ENCODE measurements at places on chromosomes 2 and 18.

GRCh38 chr2:47899915-47900816, 6.1 kb downstream of the FBXO11 start:
- no peak for DNase-seq

- DNase-seq = no peak
Measured at GRCh38 chr2:206361407-206362045, 81.8 kb upstream of the ADAM23 start.

DNA sequence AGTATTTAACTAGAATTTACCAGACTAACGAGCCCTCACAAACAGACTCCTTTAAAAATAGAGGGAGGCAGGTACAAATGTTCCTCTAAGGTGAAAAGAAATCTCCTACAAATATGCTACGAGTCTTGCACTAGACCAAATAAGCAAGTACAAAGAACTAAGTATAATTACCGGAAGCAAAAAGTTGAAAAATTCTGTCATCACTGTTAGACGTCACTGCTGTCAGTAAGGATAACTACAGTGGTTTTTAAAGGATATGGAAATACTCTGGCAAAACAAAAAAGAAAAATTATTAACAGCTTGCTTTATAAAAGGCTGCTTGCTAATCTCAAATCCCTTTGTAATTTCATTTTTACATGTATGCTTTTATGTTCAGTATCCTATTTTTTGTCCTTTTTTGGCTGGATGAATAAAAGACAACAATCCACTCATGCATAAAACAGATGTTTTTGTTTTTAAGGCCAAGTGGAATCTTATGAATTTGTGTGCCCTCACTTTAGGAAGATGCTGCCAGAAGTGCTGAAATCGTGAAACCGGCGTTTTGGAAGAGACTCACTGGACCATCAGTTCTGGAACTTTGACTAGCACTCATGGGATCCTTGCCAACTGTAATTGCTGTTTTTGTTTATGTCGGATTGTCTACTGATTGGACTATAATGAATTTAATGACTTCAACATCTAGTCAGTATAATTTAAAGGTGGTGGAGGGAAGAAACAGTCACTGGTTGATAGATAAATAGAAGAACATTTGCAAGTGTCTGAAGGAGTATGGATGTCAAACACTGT, 6.7 kb downstream of the ZNF521 start:
- DNase-seq = no peak

GRCh38 chr2:27954771-27955383, 64.3 kb downstream of the BABAM2 start:
- no peak for DNase-seq

- no peak for DNase-seq
Measured at GRCh38 chr2:57869758-57870344, 176.8 kb upstream of the VRK2 start.

DNA sequence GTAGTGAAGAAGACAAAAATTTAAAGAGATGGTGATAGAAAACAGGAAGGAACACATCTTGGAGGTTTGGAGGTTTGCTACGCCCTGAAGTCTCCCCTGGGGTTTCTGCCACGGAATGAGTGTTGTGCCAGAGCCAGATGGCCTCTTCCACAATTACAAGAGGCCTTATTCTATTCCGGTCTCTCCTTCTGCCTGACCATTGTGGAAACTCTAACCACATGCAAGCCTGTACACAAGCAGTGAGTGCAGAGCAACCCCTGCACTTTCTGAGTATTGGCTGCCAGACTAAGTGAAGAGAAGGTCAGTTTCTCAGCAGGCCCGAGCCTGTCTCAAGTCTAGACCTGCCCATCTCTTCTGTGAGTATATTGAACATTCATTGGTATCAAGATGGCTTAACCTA, 22.7 kb upstream of the MYO1B start:
- no peak for DNase-seq

DNA sequence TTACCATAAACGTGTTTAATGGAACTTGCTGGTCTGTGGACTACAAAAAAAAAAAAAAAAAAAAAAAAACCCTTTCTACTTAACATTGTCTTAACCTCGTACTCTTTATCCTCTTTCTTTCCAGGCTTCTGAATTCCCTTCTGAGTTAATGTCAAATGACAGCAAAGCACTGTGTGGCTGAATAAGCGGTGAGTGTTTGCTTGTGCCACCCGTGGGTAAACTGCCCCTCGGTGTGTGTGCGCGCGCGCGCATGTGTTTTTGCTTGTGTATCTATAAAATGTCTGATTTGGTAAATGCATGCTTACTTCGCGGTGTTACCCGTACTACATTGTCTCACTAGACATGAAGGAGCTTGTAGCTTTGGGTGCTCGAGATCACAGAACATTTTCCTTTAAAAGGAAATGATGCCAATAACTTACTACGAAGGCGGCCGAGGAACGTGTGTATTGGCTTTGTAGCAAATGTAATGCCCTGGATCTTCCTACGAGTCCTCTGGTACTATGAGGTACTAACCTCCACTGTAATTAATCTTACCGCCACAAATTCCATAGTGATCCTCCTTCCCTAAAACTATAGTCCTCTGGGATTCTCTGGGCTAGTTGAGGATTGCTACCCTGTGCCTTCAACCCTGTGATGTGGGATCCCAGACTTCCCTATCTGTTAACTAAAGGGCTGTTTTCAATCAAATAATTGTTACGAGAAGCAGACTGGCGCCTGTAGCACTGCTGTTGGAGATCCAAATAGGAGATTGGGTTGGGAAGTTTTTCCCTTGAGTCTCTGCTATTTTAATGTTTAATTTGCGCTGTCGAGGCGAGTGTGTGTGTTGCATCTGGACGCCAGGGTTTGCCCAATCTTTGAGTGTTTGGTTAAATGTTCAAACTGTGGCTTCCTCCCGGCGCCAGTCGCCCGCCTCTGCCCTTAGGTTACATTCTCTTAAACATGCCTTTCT, 1.1 kb downstream of the ID2 start:
- no peak for DNase-seq

- DNase-seq = no peak
Measured at GRCh38 chr2:142104134-142104758, 26.6 kb downstream of the LRP1B start.

GRCh38 chr2:241354668-241355658, 1.1 kb upstream of the FARP2 start:
- DNase-seq = peak; percentile 57

DNA sequence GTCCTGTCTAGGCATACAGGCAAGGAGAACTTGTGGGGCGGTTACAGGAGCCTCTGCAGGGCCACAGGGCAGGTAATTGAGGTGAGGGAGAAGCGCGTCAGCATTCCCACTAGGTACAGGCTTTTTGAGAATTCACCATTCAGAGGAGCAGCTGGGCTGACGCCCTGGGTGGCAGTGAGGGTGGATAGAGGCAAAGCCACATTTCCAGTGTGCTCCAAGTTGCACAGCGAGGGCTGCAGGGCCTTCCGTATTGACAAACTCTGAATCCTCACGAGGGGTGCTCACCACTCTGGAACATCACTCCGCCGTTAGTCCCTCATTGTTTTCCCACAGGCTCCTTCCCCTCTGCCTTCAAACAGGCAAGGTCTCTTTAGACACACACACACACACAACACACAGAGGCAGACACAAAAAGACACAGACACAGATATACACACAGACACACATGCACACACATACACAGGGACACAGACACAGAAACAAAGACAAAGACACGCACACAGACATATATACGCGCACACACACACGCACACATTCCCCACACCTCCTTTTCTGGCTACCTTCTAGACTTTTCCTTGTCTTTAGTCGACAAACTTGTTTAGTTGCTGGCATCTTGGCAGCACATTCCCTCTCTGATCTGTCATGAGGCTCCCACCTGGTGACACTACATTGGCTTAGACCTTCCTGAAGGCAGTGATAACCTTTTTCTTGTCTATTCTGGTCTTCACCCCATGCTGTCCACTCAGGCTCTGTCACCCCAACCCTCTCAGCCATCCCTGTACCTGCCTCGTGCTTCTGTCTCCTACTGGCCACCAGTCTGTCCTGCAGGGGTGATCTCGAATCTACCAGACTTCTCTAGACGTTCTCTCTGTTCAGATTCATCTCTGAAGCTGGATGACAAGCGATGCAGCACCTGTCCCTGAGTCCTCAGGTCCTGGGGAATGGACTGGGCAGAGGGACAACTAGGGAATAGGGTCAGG, 136.8 kb downstream of the ALPK2 start:
- no peak for DNase-seq

DNA sequence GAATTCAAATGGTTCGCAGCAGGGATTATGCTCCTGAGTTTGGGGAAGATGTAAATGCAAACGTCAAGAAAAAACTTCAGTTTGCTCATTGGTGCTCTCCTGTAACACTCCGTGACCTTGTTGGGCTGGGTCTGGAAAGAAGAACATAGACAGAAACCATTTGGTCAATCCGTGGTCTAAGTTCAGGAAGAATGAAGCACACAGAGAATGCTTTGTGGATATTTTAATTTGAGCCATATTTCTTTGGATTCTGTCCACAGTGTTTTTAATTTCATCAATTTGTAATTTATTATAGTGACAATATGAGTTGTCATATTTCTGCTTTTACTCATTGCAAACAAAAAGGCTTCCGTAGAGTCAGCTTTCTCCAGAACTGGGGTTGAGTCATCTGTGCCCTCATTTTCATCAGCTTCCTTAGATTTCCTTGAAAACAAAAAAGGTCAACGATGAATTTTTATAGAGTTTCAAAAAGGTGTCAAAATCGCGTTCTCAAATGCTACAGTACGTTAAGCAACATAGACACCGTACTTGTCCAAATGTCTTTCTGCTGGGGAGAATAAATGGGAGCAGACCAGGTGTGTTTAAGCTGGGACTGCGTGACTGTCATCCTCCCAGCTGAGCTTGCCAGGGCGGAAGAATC, 606.4 kb downstream of the RNF144A start:
- no peak for DNase-seq

- DNase-seq = peak; percentile 71
Measured at GRCh38 chr2:64989126-64989981, at the start of gene SLC1A4. Gene SLC1A4 (plus strand): TSS chr2:64989399. CDS start chr2:64989644, 245 bp downstream.

DNA sequence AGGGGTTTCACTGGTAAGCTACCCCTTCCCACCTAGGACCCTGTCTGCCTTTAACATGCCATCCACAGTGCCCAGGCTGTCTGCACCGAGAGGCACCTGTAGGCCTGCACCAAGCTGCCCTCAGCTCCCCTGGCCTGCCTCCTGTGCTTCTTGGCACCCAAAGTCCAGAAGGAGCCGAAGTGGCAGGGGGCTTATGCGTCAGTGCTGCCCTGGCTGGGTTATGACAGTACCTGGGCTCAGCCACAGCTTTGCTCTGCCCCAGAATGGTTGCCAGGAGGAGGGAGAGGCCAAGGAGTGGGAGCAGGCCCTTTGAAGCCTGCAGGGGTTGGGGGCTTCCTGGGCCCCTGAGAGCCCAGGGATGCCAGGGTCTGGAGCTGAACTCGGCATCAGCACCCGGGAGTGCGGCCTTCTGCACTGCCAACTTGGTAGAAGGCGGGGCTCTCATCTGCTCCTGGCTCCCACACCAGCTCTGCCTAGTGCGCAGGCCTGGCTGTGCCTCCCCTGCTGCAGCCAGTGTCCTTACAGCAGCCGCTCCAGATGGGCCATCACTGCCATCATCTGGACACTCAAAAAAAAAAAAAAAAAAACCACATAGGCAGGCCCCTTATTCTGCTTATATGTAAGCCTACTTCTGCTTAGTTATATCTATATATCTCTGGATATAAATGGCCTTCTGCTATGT, 155.4 kb downstream of the THSD7B start:
- DNase-seq = no peak

- DNase-seq = peak; percentile 71
Measured at GRCh38 chr18:44679056-44679913, 1.4 kb upstream of the SETBP1 start.

- no peak for DNase-seq
Measured at GRCh38 chr2:159362816-159363251, 76.3 kb upstream of the WDSUB1 start.

DNA sequence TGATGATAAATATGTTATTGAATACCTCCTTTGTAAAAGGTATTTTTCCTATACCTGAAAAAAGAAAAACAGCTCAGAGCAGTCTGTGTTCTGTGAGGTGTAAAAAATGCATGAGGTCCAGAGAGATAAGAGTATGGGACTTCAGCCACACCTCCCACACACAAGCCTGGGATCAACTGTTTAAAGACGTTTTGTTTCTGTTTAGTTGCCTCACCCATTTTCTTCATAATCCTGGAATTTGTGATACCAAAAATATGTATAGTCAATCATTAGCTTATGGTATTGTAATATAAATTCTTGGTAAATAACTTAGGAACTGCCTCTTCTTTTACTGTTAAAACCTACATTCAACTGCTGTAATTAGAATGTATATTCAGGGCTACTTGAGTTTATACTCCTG, 1322.9 kb upstream of the TMEFF2 start:
- DNase-seq = no peak

DNA sequence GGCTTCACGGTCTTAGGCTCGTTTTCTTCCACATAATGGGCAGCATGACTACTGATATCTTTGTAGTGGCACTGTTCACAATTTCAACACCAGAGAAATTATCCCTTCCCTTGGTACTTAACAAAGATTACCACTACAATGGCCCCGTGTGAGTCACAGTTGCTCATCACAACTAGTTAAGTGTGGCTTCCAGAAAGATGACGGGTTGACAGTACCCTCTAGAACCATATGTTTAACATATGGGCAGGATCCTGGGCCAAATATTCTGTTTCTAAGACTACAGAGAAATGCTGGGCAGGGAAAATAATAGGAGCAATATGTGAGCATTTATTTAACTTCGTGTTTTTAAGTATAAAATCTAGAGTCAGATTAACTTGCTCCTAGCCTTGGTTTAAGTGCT, 780.1 kb upstream of the LINC00305 start:
- no peak for DNase-seq

- no peak for DNase-seq
Measured at GRCh38 chr2:135821190-135821589, 15.8 kb downstream of the LCT start.

DNA sequence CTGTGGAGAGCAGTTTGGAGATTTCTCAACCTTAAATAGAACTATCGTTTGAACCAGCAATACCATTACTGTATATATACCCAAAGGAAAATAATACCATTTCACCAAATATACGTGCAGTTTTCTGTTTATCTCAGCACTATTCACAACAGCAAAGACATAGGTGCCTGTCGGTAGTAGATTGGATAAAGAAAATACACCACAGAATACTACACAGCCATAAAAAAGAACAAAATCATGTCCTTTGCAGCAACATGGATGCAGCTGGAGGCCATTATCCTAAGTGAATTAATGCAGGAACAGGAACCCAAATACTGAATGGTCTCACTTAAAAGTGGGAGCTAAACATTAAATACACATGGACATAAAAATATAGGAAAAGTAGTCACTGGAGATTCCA, 81.3 kb downstream of the SMCHD1 start:
- no peak for DNase-seq

DNA sequence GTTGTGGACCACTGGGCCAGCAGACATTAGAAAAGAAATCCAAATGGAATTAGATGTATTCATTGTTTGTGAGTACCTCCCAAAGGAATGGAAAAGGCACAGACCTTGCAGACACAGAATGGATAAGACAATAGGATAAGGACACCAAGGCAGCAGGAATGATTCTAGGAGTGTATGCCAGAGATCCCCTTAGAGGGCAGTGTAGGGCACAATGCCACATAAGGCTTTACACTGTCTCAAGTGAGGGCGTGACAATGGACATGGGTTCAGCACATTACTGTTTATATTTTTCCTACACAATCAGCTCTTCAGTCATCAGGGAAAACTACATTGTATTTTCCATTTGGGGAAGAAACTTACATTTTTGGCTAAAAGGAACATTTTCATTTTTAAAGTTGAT, 250.9 kb downstream of the PTH2R start:
- DNase-seq = no peak

Data from neural crest cell (in vitro differentiated cells).